Left renal pelvis (tissue), 4 donors: ENCODE measurements at places on chromosomes 13 and 19.

GRCh38 chr13:94602467-94602866, 810 bp downstream of the GPR180 start:
- DNase-seq: no peak

DNA sequence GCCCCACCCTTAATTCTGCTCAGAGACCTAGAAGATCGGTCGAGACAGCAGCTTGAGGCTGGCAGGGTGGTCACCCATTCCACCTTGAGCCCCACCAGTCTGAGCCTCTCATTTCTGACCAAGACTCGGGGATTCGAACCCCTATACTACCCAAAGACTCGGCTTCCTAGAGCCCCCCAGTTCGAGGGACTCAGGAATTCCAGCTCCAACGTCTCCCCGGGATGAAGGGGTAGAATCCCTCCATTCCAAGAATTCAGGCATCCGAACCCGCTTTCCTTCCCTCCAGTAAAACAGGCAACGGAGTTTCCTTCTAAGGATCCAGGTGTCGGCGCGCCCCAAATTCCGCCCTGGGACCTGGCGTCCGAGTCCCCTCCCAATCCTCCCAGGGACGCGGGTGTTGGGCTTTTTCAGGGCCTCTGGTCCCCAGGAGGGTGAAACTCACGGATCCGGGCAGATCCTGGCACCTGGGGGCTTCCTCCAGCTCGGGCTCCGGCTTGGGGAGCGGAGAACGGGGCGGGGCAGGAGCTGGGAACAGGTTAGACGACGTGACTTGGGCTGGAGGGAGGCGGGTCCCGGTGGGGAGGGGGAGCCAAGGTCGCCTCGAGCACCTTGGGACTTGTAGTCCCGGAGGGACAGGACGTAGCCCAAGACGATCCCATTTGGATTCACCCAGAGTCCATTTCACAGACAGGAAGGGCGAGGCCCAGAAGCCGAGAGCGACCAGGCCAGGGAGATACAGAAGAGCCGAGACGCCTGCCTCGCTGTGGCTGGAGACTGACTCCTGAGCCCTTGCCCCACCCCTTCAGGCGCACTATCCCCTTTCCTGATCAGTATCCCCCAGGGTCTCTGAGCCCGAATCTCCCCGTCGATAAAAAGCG, at the start of gene PPP1R13L:
Gene PPP1R13L, minus strand, starts transcription at position 513 of the 878 bp plus-strand sequence. CDS start 6,751 bp downstream, outside the sequence.
- DNase-seq: no peak

GRCh38 chr19:50764409-50764808, 5.9 kb upstream of the GPR32 start:
- DNase-seq: no peak

DNA sequence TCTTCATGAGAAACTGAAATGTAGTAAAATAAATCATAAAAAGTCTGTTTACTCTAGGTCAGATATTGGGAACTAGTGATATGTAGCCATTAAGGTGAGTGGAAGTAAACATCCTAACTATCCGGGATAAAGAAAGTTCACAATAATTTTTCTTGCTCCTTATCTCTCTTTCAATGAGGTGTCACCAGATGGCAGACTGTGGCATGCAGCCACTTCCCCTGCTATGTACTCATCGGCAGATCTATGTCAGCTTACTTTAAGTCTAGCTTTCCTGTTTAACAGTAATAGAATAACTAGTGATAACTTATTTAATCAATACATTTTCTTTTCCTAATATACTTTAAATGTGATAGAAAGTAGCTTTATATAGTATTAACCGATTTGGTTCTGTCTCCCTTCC, 181.9 kb downstream of the NDFIP2 start:
- no peak for DNase-seq

- DNase-seq: no peak
These were observed 108.6 kb downstream of the PIBF1 start for GRCh38 chr13:72890546-72890945.

GRCh38 chr13:49367640-49368422, 76.0 kb downstream of the CAB39L start:
- DNase-seq: no peak

- DNase-seq: no peak
These were observed 932 bp upstream of the ZNF486 start for GRCh38 chr19:20165971-20166592.

GRCh38 chr19:17762505-17763229, 11.4 kb downstream of the FCHO1 start:
- DNase-seq: no peak

DNA sequence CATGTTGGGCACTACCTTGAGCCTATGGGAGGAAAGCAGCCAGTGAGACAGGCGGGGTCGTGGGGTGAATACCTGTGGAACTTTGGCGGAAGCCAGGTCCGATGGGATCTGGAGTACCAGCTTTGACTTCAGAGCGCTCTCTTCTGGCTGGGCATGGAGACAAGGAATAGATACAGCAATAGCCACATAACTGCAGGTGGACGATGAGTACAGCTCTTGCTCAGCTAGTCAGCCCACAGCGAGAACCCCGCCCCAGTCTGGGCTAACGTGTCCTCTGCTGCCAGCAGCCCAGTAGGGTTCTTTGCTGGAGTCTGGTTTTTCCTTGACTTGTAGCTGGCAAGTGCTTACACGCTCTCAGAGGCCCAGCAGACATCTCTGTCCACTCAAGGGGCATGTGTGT, 83.4 kb downstream of the SIPA1L3 start:
- DNase-seq: no peak

- DNase-seq: no peak
These were observed 7.6 kb downstream of the SIGLEC11 start for GRCh38 chr19:49953416-49953815.

GRCh38 chr13:111211789-111212516, 96.8 kb downstream of the ARHGEF7 start:
- no peak for DNase-seq

GRCh38 chr13:100291624-100292023, 202.7 kb downstream of the PCCA start:
- DNase-seq: no peak

GRCh38 chr19:12703046-12703445, 6.6 kb upstream of the FBXW9 start:
- no peak for DNase-seq

DNA sequence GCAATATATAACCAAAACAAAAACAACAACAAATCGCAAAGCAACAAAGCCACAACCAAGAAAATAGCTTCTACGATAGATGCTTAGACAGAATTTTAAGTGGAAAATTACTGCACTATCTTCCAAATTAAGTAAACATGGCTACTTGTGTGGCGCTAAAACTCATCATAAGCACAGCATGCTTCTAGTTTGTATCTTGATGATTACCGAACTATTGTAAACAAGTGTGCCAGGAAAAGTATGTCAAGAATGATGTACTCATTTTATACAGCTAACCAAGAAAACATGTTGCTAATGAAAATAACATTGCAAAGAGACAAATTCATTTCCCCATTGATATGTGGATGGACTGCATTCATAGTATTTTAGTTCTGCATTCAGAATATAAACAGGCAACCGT, 271.9 kb upstream of the GPC6 start:
- DNase-seq: no peak

DNA sequence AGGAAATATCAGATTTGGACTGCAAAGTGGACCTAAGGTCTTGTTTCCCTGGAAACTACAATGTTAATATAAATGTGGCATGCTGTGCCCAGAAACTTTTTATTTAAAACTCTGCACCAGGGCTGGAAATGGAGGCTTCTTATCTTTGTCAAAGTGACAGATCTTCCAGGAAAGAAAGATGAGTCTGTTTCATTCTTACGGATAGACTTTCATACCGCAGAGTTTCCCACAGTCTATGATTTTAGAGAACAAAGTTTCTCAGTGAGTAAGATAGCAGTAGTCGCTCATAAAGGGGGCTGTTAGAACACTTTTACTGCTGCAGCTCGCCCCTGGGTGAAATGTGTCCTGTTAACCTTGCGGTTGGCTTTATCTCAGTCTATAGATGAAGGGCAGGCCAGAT, 6.7 kb downstream of the CLEC11A start:
- no peak for DNase-seq

- DNase-seq: no peak
These were observed 20.6 kb upstream of the SLC46A3 start for GRCh38 chr13:28739376-28739775.

GRCh38 chr19:497869-498510, 1.7 kb downstream of the MADCAM1 start:
- no peak for DNase-seq

GRCh38 chr19:31470229-31470939, 121.1 kb upstream of the TSHZ3 start:
- no peak for DNase-seq

GRCh38 chr13:87669379-87669978, 1.7 kb upstream of the SLITRK5 start:
- DNase-seq: no peak

- no peak for DNase-seq
These were observed 26.4 kb upstream of the F7 start for GRCh38 chr13:113078902-113079780.

DNA sequence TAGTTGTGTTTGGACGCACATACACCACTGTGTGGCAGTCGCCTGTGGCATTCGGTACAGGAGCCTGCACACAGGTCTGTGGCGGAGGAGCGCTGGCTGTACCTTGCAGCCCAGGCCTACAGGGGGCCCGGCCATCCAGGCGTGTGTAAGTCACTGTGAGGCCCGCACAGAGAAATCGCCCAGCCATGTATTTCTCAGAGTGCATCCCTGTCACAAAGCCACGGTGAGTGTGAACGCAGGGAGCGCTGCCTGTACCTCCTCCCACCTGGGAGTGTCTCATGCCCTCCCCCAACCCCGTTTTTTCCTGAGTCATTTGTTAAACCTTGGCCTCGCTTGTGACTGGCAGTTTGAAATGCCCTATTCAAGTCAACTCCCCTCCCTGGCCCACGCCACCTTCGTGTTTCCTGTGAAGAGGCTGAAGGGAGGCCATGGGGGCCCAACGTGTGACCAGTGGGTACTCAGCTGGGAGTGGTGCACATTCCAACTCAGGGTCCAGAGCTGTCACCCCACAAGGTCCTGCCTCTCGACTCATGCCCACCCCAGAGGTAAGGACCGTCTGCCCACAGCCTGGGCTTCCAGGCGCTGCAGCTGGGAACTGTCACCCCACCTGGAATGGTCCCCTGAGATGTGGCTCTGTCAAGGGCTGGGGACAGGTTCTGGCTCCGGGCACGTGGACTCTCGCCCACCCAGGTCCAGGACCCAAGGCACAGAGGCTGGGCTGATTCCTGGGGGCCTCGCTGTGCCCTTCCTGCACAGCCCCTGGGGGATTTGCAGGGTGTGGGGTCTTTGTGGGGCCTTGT, 11.6 kb upstream of the RASA3 start:
- no peak for DNase-seq

GRCh38 chr19:56504581-56504980, 3.1 kb upstream of the ZNF471 start:
- no peak for DNase-seq

DNA sequence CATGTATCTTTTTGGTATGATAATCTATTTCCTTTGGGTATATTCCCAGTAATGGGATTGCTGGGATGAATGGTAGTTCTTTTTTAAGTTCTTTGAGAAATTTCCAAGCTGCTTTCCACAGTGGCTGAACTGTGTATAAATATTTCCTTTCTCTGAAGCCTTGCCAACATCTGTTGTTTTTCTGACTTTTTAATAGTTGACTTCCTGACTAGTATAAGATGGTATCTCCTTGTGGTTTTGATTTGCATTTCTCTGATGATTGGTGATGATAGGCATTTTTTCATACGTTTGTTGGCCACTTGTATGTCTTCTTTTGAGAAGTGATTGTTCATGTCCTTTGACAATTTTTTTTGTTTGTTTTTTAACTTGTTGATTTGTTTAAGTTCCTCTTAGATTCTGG, 61.6 kb upstream of the PCDH17 start:
- DNase-seq: no peak

- DNase-seq: no peak
These were observed 4.9 kb upstream of the PALM start for GRCh38 chr19:703651-704446.

DNA sequence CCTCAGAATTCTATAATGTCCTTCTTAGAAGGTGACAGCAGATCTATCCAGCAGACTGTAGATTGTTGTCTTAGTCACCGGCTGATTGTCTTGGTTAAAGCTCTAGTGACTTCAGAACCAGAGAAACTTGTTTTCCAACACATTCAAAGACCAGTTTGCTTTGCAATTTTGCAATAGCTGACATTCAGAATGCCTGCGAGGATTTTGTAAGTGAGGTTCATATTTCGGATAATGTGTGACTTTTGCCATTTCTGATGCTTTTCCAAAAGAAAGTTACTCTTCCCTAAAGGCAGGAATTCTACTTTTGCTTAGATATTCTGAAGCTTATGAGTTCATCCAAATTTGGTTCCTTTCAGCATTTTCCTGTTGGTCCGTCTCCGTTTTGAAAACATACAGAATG, 13.2 kb downstream of the SPINT2 start:
- no peak for DNase-seq

DNA sequence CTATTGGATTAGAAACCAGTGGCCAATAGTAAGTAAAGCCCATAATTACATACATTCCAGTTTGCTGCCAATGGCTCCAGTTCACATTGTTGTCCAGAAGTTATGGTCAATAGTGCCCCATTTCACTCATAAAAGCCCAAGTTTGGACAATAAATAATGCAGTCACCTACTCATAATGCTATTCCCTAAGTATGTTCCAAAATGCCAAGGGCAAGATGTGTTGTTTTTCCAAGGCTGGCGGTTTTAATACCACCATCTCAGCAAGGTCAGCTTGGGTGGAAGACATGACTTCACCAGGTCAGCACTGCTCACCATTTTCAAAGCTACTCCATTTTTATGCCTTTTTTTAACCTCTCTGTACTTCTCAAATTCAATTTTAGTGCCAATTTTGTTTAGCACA, 32.7 kb downstream of the KCTD12 start:
- no peak for DNase-seq

DNA sequence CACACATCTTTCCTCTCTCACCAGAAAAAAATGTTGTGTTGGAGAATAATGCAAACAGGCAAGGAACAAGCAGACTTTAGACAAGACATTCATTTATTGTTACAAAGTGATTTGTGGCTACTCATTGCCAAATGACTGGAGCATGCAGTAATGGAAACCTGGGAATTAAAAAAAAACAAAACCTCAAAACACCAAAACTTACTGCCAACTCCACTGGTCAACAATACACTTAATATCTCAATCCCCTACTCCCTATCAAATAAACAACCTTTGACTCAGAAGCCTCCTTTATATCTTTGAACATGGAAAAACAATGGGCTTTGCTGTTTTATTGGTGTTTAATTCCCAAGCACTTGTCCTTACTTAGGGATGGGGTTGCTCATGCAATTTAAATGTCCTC, 112.8 kb downstream of the POSTN start:
- DNase-seq: no peak

- DNase-seq: no peak
These were observed 186.2 kb downstream of the EFNB2 start for GRCh38 chr13:106349080-106349931.

DNA sequence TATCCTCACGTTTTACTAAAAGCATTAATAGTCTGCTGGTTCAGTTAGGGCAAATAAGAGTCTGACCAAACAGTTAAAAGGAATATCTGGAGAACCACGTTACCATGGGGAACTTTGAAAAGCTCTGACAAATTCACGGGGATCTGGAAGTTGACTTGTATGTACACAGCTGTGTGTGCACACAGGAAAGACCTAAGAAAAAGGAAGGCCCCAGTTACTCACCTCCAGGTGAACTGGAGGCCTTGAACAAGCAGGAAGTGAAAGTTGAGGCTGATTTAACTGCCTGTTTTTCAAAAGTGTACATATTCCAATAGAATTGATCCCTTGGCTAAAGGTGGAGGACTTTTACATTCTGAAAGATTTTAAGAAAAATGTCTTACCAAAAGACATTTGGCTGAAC, 1891.6 kb upstream of the PCDH20 start:
- DNase-seq: no peak
